ENCODE measurements at places on chromosomes 1 and 21. TPM values are rescaled to one million over a fixed set of nuclear protein-coding genes. Genes with fewer than 3 reads are reported as not detected.
A peak's percentile ranks its signal among the peaks of the same experiment; 100 is the strongest.

GRCh38 chr1:20948101-20948500, 161.0 kb upstream of the HP1BP3 start:
- no peak for DNase-seq

The CFAP74 gene
- not detected for total RNA-seq

The SPRR1B gene
- not detected for total RNA-seq

The PPM1J gene
- 1.3 TPM for total RNA-seq

- DNase-seq = no peak
These were observed 46.0 kb upstream of the PLA2G4A start for GRCh38 chr1:186782791-186783190.

The ZNF648 gene
- total RNA-seq = not detected

The FAM163A gene
- total RNA-seq = 0.36 TPM

DNA sequence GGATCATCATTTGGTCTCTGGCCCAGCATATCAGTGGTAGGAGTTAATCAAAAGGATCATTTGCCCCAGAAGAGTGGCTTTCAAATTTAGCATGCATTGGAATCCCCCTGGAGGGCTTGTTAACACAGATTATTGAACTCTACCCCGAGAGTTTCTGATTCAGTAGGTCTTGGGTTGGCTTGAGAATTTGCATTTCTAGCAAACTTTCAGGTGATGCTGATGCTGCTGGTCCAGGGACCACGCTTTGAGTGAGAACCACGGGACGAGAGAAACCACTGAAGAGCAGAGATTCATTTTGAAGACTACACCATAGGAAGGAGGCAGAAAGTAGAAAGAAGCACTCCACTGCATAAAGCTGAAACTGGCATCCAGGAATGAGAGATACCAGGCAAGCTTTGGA, 81.3 kb upstream of the DUSP10 start:
- no peak for DNase-seq

GRCh38 chr21:37266515-37267221, 466 bp downstream of the VPS26C start:
- peak; percentile 77 for DNase-seq

GRCh38 chr1:161499099-161500039, 5.9 kb upstream of the FCGR2A start:
- no peak for DNase-seq

- no peak for DNase-seq
These were observed 144.5 kb downstream of the NTMT2 start for GRCh38 chr1:170290276-170290675.

The UAP1 gene
- 64.6 TPM for total RNA-seq

GRCh38 chr1:238318294-238319110, 427.8 kb upstream of the ZP4 start:
- DNase-seq = no peak

DNA sequence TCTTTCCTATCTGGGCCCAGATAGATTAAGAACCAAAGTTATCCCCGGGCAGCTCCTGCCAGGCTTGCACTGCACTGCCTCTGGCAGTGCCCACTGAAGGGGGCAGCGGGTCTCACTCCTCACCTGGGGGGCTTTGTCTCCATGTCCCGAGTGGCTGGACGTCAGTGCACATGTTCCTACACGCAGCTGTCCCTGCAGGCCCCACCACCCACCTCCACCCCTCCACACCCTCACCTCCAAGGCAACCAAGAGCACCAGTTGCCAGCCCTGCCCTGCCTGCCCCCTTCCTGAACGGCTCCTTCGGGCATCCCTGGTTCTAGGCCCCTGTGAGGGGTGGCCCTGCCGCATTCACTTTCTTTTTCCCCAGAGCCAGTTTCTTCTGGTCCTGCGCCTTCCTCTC, 147.2 kb downstream of the PEX14 start:
- DNase-seq = peak; percentile 48

DNA sequence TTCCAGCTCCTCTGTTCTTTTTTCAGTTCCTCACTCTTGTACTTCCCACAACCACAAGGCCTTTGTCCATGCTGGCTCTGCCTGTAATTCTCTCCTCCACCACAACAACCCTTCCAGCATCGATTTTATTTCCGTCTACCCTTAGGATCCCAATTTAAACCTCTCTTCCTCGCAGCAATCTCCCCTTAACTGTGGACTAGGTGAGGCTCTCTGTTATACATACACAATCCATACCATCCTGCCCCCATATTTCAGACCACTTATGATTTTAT, 90.4 kb upstream of the ZC3H11B start:
- no peak for DNase-seq

- DNase-seq = no peak
These were observed 216.1 kb downstream of the RPS6KC1 start for GRCh38 chr1:213266983-213267772.

DNA sequence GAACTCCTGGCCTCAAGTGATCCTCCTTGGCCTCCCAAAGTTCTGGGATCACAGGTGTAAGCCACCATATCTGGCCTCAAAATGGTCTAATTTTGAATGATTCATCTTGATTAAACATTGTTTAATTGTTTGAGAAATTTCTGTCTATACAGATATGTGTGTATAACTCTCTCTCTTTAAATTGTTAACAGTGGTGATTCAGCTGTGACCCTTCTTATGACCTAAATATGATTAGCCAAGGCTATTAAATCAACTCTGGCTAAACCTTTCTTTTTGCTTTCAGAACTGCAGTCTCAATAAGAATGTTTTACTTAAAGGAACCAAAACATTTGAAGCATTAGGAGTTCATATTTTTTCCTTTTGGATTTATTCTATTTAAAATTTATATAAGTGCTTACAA, 19.2 kb upstream of the B3GALT5 start:
- DNase-seq = no peak

- no peak for DNase-seq
These were observed 149.4 kb upstream of the ZC3H12A start for GRCh38 chr1:37325010-37325409.

- no peak for DNase-seq
These were observed 21.2 kb downstream of the OVGP1 start for GRCh38 chr1:111406321-111406768.

The DEPDC1 gene
- 0.28 TPM for total RNA-seq

The NEXN gene
- total RNA-seq = 68.8 TPM

DNA sequence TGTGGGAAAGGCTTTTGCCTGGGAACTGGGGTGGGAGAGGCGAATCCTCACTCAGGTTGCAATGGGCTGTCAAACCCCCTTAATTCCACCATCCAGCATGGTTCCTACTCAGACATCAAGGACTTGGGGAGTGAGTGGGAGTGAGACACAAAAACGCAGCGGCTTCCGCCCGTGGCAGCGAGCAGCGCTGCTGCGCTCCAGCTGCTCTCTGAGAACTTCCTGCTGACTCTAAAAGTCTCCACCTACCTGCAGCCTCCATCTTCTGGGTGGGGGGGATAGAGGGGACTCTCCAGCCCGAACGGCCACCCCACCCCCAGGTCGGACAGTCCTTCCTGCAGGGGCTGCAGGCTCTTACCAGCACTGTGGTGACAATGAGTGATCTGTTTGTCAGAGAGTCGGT, 184.4 kb downstream of the GRIK3 start:
- DNase-seq = no peak

The NEK2 gene
- not detected for total RNA-seq

The PTGS2 gene
- 29.3 TPM for total RNA-seq

- no peak for DNase-seq
These were observed 279.9 kb upstream of the ADAMTS5 start for GRCh38 chr21:27246741-27247140.

GRCh38 chr1:201766131-201766866, 62.7 kb upstream of the IPO9 start:
- no peak for DNase-seq

DNA sequence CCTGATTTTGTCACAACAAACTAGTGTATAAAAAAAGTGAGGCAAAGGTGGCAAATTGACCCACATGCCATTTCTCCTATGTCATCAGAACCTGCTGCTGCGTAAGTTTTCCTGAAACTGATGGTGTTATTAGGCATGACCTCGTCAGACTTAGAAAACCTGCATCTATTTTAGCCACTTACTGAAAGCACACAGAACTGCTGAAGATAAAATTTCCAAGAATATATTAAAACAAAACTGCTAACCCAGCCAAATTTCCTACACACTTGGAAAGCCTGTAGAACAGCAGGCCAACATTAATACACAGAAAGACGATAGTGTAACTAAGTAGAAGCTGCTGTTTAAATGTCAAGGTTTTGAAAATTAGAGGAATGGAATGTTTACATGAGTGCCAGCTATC, 674.5 kb upstream of the CXADR start:
- no peak for DNase-seq

- DNase-seq = no peak
These were observed 11.1 kb upstream of the ATF3 start for GRCh38 chr1:212597487-212597886.

- DNase-seq = no peak
These were observed 10.4 kb downstream of the OLIG1 start for GRCh38 chr21:33080376-33080775.

The COL6A2 gene
- total RNA-seq = 1,355 TPM

- DNase-seq = no peak
These were observed 37.0 kb downstream of the TBCE start for GRCh38 chr1:235404190-235404589.

The OR14K1 gene
- total RNA-seq = 0.99 TPM

DNA sequence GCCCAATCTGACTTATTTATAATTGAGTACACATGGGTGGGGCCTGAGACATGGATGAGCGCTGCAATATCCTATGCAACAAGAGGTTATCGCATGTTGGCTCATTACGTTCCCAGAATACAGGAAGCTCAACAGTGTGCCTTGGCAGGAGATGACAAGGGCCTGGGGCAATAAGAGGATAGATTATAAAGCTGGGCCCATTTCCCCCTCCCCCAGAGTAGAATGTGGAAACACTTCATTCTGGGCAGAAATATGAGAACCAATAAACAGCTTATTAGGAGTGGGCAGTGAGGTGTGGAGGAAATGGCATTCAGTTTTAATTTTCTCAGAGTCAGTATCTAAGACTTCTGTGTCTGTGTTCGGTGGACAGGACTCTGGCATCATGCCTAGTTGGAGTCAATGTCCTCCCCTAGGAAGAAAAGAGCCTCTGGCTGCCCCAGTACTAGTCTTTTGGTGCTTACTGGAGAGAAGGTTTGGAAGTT, 92.8 kb downstream of the PIK3R3 start:
- peak; percentile 67 for DNase-seq

DNA sequence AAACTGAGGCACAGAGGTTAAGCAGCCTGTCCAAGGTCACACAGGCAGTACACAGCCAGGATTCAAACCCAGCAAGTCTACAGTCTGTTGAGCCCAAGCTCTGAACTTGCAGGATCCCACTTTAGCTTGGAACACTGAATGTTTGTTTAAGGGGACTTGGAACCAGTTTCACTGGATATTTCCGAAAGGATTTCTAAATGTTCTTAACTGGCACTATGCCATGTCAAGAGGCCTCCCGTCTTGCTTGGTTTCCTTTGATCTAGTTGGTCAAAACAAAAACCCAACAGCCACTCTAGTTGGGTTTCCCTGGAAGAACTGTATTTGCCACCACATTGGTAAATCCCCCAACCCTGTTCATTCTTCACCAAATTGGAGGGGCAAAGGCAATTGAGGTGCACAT, 317.6 kb upstream of the KAZN start:
- DNase-seq = no peak

DNA sequence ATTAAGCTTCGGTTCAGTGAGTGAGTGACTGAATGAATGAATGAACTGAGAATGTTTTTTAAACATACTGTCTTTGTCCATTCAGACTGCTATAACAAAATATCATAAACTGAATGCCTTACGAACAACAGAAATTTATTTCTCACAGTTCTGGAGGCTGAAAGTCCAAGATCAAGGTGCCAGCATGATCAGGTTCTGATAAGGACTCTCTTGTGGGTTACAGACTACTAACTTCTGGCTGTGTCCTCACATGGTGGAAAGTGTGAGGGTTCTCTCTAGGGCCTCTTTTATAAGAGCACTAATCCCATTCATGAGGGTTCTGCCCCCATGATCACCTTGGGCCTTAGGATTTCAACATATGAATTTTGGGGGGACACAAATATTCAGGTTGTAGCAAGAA, 7.1 kb upstream of the DUSP10 start:
- DNase-seq = no peak

DNA sequence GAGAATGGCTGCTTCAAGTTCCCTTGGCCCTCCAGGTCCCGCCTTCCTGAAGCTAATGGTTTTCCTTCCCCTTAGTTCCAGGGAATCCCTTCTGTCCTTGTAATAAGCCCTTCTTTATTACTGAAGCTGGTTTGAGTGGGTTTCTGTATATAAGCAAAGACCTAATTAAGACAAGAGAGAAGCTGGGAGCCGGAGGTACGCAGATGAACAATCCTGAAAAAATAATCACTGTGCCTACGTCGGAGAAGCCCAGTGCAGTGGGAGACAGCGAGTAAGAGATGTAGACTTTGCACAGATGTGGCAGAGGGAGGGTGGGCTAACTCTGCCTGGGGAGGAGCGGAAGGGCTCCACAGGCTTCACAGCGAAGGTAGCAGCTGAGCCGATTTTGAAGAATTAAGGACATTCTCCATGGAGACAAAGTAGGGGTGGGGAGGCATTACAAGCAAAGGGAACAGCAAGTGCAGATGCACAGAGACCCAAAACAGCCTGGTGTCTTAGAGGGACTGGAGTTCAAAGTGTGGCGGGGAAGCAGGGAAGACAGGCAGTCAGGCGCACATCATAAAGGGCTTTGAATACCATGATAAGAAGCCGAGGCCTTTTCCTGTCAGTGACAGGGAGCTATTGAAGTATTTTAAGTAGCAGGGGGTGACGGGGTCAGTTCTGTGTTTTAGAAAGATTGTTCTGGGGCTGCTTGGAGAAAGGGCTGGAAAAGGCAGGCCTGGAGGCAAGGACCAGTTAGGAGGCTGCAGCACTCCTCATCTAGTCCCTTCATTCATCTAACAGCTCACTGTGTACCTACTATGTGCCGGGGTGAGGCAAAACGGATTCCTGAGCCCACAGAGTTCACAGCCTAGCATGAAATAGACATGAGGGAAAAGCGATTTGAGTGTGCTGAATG, 6.5 kb downstream of the RIMS3 start:
- no peak for DNase-seq

DNA sequence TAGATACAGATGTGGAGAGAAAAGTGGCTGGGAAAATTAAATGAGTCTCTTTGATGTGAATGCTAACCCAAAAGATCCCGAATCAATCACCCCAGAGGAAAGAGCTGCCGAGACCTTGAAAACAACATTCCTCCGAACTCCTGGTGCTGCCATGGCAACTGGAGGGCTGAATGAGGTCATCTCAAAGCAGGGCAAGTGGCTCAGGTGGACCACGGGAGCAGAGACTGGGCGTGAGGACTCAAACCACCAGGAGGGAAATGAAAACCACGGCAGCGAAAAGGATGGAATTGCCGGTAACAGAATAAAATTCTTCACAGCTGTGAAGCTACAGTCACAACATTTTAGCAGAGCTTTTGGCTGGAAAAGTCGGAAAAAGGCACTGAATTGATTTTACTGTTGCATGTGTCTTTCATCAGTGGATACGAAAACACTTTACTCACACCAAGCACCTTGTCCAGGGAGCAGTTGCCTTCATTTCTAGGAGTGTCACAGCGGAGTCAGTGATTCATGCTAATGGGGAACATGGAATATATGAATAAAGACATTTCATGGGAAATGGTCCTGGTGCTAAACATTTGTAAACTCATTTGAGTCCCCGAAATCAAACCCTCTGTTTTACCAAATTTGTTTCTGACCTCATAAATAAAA, 23.2 kb upstream of the BECN2 start:
- peak; percentile 64 for DNase-seq

The LYPD8 gene
- total RNA-seq = not detected

All from sigmoid colon (tissue), 7 donors.